ENCODE measurements at places on chromosomes 2 and 18.

DNA sequence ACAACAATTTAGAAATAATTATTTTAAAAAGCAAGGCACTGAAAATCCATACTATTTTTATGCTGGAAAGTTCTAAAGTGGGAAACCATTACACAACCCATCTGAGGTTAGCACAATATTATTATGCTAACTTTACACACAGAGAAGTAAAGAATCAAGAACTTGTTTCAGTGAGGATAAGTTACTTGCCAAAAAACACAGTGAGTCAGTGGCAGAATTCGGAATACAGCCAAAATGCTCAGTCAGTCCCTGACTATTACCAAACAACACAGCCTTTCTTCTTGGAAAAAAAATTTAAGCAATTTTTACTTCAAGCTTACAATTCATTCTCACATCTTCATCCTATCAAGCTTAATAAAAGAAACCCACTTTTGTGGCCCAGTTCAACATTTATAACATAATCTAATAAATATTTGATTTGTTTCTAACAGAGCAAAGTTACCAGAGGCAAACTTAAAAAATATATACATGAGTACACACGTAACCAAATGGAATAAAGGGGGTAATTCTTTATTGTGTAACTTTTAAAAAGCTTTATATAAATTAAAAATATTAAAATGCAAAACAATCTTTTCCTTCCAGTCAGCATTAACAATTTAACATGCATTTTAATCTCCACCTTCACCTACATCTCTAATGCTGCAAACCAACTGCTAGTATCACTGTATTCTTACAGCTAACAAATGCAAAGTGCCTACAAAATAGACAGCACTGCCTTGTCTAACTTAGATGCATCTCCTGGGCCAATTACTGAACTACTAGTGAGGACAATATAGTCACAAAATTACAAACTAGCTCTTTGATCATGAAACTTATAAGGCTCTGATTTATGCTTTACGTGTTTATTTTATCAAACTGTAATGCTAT is 55.2 kb downstream of the CCDC88A start:
- no peak for DNase-seq

DNA sequence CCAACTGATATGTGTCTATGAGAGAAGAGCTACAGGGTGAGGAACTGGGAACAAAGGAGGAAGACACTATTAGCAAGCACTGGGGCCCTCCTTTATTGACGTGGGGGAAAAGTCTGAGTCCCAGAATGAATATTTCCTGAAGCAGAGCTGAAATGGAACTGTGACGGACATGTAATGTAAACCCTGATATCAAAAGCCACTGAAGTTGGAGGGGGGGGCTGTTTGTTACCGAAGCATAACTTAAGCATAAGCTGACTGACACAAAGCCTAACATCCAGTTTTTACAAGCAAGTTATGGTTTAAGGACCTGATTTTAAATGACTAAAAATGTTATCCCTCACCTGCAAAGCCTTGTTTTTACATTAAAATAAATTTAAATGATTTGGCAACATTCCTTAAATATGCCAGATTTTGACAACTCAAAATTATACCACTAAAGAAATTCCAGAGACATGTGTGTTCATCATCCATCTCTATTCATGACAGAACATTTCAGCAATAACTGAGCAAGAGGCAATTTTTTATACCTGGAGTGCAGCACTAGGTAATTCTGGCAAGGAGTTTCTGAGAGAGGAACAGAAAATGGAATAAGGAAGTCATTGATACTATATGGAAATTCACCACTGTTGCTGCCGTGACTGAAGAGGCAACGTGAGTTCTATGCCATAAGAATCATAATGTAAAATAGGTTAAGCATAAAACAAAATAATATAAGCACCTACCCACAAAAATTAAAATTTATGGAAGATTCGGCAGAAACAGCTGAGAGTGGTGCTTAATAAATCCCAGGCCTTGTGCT is 186.0 kb downstream of the AFF3 start:
- DNase-seq: no peak

DNA sequence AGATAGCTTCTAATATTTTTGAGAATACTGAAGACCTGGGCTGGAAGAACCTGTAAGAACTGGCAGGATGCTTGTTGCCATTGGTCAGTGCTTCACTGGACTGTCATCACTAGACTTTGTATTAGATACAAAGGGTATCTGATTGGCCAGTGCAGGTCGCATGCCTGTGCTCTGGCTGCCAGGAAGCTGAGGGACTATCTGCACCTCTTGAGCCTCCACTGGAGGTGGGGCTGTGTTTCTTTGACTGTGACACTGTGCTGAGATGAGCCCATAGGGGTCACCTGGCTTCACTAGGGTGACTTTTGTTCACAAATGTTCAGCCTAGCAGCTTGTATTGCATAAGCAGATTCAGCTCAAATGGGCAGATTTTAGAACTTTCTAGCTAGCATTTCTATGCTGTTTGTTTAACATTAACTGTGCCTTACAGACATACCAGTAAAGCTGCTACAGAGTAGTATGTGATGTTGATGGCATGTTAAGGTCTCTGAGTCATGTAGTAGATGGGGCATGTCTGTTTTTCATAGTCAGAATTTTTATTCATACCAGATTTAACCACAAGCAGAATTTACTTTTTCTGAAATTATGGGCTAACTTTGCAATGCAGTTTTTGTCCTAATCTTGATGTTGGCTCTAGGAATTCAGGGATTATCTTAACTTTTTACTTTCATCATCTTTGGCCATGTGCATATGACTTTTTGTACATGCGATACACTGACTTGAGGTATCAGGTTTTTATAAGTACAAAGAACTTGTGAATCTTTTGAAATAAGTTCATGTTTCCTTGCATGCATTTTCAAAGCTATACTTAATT is 56.1 kb downstream of the RHBDD1 start:
- DNase-seq: no peak

- no peak for DNase-seq
These were observed 97.6 kb downstream of the RAPH1 start for GRCh38 chr2:203437511-203437910.

DNA sequence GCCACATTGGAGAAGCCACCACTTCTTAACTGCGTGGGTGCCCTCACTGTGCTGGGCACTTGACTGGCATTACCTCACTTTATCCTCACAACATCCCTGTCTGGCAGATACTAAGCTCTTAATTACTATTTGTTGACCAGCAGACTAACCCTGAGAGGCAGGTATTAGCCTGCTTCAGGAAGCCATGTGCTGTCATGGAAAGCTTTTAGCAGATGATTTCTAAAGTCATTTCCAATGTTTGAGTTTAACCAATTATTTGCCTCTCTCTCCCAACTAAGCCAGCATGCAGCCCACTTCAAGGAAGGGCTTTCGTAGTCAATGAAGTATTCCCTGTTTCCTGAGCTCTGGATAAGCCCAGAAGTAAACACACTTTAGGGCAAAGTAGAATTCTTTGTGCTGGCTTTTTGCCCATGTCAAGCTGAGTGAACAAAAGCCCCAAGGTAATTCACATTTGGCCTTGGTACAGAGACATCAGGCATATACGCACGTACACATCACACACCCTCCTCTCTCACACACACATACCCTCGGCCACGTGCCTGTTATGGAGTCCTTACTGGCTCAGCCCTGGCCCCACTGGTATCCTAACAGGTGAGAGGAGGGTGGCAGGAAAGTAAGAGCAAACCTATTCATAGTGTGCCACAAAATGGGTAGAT is 108.6 kb downstream of the C1D start:
- no peak for DNase-seq

- DNase-seq: no peak
These were observed 155.6 kb downstream of the TSN start for GRCh38 chr2:121911036-121911435.

- no peak for DNase-seq
These were observed 51.2 kb upstream of the HS6ST1 start for GRCh38 chr2:128369602-128370467.

GRCh38 chr2:65992198-65992554 is 442.7 kb upstream of the MEIS1 start:
- DNase-seq: no peak

- DNase-seq: no peak
These were observed 125.3 kb upstream of the ZEB2 start for GRCh38 chr2:144645083-144645778.

DNA sequence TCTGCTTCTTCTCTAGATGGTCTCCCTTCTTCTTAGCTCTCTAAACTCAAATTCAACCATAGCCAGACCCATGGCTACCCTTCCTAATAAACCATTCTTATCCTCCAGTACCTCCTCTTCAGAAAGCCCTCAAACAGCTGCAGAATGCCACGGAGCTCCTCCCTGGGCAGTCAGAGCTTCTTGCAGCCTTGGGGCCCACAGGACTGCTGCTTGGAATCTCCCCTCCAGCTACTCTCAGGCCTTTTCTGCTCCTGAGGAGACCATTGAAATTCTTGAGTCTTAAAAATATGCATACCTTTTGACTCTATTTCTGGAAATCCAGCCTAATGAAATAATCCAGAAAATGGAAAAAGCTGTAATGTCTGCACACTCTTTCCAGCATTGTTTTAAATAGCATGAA is 30.7 kb downstream of the EFR3B start:
- no peak for DNase-seq

DNA sequence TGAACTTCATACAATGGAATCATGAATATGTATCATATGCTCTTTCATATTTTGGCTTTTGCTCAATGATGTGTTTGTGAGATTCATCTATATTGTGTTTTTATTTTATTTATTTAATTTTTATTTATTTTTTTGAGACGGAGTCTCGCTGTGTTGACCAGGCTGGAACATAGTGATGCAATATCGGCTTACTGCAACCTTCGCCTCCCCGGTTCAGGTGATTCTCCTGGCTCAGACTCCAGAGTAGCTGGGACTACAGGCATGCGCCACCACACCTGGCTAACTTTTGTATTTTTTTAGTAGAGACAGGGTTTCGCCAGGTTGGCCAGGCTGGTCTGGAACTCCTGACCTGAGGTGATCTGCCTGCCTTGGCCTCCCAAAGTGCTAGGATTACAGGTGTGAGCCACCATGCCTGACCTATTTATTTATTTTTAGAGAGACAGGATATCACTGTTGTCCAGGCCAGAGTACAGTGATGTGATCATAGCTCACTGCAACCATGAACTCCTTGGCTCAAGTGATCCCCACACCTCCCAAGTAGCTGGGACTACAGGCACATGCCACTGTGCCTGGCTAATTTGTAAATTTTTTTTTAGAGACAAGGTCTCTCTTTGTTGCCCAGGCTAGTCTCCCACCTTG is 74.5 kb downstream of the TET3 start:
- DNase-seq: no peak

DNA sequence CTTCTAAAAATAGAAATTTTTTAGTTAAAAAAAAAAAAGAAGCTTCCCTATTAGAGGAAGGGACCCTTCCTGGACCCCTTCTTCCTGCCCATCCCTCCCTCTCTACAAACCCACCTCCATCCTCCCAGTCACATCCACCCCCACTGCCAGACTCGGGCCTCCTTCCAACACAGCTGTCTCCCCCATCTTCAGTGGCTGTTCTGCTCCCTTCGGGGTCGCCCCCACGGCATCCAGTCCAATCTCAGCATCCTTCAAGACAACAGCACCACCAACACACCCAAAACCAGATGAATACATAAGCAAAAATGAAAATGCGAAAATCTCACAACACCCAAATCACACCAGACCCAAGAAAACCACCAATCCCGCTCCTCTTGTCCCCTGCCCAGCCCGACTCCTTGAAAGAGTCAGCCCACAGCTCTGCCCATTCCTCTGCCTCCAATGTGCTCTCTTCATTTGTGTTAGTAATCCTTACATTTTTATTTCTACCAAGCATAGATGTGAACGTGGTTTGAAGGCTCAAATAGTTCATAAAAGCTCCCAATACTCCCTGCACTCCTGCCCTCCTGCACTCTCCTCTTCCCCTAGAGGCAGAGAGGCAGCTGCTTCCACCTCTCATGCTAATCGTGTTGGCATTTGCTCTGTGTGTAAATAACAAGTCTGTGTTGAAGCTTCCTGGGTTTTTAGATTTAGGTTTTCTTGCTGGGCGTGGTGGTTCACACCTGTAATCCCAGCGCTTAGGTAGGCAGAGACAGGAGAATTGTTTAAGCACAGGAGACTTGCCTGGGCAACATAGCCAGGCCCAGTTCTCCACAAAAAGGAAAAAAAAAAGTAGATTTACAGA is 37.0 kb downstream of the MAL start:
- DNase-seq: no peak

Data from activated T-cell treated with anti-CD3 and anti-CD28 coated beads for 24 hours (primary cell).